ENCODE measurements at places on chromosomes 11 and 22.
A peak's percentile ranks its signal among the peaks of the same experiment; 100 is the strongest.

DNA sequence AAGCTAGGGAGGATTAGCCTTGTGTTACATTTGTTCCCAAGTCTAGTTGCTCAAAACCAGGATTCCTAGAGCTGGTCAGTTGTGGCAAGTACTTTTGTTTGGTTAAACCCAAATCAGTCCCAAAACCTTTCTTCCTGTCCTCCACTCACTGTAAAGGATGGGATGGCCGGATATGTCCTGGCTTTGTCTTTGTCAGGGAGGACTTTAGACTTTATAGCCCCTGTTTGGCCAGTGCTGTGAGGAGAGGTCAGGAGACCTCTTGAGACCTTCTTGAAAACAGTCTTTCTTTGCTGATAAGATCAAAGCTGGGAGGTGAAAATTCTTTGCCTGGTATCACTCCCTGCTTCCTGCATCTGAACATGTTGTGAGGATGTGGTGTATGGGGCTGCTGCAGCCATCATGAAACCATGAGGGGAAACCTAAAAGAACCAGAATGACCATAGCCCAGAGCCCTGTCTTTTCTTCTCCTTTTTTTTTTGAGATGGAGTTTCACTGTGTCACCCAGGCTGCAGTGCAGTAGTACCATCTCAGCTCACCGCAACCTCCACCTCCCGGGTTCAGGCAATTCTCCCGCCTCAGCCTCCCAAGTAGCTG is 43.6 kb upstream of the FTH1 start:
- no peak for DNase-seq

DNA sequence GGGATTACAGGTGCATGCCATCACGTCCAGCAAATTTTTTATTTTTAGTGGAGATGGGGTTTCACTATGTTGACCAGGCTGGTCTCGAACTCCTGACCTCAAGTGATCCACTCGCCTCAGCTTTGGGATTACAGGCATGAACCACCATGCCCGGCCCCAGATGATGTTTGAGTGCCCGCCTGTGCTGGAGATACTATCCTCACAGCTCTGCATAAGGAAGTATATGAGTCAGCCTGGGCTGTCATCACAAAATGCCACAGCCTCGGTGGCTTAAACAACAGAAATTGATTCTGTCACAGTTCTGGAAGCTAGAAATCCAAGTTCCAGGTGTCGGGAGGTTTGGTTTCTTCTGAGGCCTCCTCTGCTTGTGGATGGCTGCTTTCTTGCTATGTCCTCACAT is 119.3 kb downstream of the OSBP2 start:
- no peak for DNase-seq

DNA sequence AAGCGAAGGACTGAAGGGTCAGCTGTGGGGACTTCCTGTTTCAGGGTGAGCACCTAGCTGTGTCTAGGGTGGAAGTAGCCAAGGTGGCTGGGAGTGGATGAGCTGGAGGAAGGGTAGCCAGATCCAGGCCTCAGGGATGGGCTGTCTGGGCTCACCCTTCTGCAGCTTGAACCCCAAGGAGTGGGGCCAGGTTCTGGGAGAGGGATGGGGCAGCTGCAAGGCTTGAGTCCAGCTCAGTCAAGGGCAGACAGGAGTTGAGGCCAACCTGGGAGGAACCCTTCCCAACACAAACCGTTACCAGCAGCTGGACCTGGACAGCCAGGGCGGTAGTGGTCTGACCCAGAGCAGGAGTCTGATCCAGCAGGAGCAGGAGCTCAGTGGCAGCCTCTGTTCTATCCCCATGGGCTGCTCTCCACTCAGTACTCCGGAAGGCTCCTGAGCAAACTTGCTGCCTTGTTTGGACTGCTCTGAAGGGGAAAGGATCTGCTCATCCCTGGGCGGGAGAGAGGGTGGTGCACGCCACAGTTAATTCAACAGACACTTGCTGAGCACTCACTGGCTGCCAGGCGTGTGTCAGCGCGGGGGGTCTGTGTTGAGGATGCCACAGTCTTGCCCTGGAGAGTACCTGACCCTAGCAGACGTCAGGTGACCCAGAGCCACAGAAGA is 53.8 kb upstream of the THY1 start:
- no peak for DNase-seq

GRCh38 chr22:31977141-31977841 is 33.0 kb downstream of the YWHAH start:
- peak; percentile 81 for DNase-seq

DNA sequence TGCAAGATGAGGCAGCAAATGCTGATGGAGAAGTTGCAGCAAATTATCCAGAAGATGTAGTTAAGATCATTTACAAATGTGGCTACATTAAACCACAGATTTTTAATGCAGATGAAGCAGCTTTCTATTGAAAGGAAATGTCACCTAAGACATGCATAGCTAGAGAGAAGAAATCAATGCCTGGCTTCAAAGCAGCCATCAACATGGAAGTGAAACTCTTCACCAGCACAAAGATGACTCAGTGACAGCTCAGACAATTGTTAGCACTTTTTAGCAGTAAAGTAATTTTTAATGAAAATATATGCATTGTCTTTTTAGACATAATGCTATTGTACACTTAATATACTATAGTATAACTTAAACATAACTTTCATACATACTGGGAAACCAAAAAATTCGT is 71.4 kb downstream of the FANCF start:
- DNase-seq, result no peak

Measured in astrocyte of the hippocampus (primary cell).